NCI-H748 treated with DMSO at 0.1 percent for 48 hours (cell line): ENCODE measurements at places on chromosomes 1 and 21.

DNA sequence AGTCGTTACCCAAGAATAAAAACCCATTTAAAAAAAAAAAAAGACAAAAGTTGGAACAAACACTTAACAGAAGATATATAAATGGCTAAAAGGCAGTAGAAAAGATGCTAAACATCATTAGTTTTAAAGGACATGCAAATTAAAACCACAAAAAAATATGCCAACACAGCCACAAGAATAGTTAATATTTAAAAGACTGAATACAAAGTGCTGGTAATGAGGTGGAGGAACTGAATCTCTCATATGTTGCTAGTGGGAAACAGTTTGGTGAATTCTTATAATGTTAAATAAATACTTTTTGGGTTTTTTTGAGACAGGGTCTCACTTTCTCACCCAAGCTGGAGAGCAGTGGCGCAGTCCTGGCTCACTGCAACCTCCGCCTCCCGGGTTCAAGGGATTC is 10.0 kb downstream of the LRRC40 start:
- DNase-seq: no peak

DNA sequence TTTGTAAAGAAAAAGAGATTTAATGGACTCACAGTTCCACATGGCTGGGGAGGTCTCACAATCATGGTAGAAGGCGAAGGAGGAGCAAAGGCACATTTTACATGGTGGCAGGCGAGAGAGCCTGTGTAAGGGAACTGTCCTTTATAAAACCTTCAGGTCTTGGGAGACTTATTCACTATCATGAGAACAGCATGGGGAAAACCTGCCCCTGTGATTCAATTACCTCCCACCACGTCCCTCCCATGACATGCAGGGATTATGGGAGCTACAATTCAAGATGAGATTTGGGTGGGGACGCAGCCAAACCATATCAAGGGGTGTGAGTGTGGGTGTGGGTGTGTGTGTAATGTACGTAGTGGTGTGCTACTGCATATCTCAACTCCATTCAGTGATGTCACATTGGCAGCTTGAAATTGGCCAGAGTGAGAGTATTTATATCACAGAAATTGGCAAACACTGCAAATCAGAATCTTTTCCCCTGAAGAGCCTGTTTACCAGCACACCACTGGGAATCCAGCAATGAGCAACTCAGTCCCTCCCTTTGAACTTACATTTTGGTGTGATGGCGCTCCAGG is 5.4 kb downstream of the ARHGEF10L start:
- no peak for DNase-seq

DNA sequence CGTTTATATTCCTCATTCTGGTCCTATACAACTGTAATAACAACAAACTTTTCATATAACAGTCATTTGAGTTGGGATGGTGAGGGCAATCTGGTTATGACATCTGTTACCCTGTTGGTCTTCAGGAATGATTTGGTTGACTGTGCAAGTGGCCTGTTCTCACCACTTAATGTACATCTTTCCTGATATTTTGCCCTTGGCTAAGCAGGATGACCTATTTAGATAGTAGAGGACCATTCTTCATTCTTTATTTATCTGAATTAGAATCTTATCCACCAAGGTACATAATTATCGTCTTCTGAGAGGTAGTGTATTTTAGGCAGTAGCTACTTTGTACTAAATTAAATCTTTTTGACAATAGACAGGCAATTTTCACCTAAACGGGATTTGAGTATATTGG is 154.3 kb downstream of the DNM3 start:
- no peak for DNase-seq

GRCh38 chr1:244419024-244419423 is 32.7 kb downstream of the ADSS2 start:
- DNase-seq: no peak

- no peak for DNase-seq
Observed at GRCh38 chr1:227136210-227136820, 182.0 kb downstream of the CDC42BPA start.
